GM23248 (cell line): ENCODE measurements at places on chromosomes 1 and 21.

GRCh38 chr21:27406300-27407009 is 439.6 kb upstream of the ADAMTS5 start:
- DNase-seq, result peak; percentile 49

GRCh38 chr1:214551436-214552173 is at the start of gene PTPN14:
PTPN14 (minus strand) TSS chr1:214551602; CDS start chr1:214464803, 86,799 bp downstream.
- peak; percentile 98 for DNase-seq

- DNase-seq, result peak; percentile 98
These were observed 8.9 kb downstream of the MRTO4 start for GRCh38 chr1:19260211-19261138.

- DNase-seq, result no peak
These were observed 846 bp downstream of the HMGB4 start for GRCh38 chr1:33864460-33865389.

DNA sequence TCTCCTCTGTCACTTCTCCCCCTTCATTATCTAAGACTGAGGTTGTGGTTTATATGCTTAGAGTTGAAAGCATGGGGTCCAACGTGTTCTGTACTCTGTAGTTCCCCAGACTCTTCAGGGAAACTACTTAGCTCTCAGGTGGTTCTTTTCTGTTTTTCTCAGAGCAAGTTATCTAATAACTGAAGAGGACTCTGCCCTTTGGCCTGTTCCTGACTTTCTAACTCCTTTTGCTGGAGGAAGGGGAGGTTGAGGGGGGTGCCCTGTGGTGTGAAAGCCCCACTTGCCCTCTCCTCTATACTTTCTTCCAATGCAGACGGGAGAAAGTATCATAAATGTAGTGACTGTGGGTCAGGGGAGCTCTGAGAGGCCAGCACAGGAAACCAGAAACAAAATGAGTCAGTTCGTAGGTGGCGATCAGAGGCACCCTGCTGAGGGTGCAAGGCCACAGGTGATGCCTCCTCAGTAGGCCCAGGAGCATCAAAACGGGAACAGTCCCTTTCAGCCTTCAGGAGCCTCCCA is 5.0 kb downstream of the SLC25A44 start:
- DNase-seq, result no peak

DNA sequence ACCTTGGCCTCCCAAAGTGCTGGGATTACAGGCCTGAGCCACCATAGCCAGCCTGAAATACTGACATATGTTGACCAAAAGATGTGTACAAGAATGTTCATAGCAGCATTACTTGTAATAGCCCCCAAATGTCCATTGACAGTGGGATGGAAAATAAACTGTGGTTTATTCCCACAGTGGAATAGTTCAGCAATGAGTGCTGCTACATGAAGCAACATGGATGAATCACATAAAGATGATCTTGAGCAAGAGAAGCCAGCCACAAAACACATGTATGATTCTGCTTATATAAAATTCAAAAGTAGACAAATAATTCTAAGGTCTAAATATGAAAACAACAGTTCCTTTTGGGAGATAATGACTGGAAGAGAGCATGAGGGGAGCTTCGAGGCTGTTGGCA is 9.1 kb upstream of the CREG1 start:
- peak; percentile 78 for DNase-seq

GRCh38 chr1:235878082-235878811 is 11.5 kb upstream of the LYST start:
- no peak for DNase-seq

GRCh38 chr1:151693057-151693651 is 23.4 kb downstream of the CELF3 start:
- peak; percentile 65 for DNase-seq

GRCh38 chr1:159120317-159120716 is 43.8 kb upstream of the AIM2 start:
- no peak for DNase-seq

- DNase-seq, result peak; percentile 14
These were observed 83.3 kb downstream of the ETS2 start for GRCh38 chr21:38888991-38889561.

DNA sequence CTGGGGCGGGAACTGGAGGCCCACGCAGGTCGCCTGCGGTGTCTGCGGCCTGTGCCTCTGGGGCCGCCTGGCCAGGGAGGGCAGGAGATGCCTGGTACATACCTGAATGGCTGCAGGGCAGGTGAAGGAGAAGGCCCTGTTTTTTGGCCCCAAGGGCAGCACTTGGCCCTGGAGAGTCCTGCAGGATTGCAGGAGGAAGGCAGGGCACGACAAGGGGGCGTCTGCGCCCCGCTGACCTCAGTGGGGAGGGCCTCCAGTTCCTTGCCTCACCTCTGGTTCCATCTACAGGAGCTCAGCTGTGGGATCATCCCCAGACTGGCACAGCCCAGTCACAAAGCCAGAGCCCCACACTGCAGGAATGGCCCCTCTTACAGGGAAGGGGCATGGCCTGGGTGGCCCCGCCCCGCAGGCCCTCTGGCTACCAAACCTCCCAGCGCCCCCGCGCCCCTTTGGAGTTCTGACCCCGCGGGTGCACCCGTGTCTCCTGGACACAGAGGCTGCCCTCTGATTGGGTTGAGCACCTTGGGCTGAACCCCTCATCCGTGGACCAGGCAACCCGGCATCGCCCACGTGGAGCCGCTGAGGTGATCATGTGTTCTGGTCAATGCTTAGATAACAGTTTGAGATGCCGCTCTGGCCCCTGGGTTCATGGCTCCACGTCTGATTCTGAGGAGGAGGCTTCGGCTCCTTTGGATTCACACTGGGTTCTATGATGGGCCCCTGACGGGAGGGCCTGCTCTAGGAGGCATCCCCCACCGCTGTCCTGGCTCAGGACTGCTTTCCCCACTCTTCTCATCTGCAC is 1.3 kb upstream of the PEX10 start:
- DNase-seq, result no peak

DNA sequence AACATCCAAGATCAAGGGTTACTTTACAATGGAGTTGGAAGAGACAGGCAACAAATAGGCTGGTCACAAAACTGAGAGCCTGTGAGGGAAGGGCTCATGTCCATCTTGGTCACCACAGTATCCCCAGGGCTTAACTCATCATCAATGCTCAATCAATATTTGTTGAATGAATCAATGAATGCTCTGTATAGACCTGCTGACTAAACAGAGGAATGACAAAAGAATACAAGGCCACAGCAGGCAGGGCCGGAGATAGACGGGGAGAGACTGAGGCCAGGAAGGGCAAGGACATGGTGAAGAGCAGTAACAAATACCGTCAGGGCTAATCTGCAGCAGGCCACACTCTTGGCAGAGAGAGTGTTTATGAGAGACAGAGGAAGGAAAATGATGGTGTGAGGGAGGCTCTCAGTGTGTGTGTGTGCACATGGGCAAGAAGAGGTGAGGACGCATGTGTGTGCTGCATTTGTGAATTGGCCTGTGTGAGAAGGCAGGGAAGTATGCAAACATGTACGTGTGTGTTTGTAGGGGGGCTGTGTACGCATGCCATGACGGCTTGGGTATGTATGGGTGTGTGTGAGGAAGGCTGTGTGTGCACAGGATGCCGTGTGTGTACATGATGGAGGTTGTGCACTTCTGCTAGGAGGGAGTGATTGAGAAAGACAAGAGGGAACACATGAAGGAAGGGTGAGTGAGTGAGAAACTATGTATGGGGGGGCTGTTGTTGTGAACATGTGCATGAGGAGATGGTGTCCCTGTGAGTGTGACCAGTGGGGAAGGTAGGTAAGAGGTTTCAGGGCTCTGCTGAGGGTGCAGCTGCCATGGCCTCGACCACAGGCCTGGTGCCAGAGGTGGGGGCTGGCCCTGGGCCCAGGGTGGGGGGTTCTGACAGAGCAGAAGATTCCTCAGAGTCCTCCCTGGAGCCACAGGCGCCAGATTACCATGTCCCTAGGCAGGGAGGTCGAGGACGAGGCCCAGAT is 15.4 kb downstream of the AHDC1 start:
- peak; percentile 75 for DNase-seq

GRCh38 chr1:44031252-44032169 is at the start of gene SLC6A9:
SLC6A9 (minus strand) TSS chr1:44031462; CDS start chr1:44024277, 7,185 bp downstream.
- DNase-seq, result peak; percentile 71

- no peak for DNase-seq
These were observed 88.5 kb upstream of the SOD1 start for GRCh38 chr21:31570824-31571566.

DNA sequence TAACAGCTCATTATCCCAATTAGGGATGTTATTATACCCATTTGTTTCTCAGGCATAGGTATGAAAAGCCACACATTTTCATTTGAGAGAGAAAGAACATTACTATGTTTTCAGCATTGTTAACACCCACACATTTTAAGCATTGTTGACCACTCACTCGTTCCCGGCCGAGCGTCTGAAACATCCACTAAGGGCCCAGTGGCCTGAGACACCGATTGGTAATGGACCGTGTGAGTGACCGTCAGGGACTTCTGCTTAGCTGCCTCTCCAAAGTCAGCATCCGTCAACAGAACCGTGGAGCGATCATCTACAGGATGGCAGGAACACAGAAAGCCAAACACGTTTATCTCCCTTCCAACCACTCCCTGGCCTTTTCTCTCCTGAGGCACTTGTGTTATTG is 184.6 kb downstream of the PCP4 start:
- DNase-seq, result no peak

GRCh38 chr1:178541829-178542553 is 29.1 kb downstream of the TEX35 start:
- peak; percentile 48 for DNase-seq

DNA sequence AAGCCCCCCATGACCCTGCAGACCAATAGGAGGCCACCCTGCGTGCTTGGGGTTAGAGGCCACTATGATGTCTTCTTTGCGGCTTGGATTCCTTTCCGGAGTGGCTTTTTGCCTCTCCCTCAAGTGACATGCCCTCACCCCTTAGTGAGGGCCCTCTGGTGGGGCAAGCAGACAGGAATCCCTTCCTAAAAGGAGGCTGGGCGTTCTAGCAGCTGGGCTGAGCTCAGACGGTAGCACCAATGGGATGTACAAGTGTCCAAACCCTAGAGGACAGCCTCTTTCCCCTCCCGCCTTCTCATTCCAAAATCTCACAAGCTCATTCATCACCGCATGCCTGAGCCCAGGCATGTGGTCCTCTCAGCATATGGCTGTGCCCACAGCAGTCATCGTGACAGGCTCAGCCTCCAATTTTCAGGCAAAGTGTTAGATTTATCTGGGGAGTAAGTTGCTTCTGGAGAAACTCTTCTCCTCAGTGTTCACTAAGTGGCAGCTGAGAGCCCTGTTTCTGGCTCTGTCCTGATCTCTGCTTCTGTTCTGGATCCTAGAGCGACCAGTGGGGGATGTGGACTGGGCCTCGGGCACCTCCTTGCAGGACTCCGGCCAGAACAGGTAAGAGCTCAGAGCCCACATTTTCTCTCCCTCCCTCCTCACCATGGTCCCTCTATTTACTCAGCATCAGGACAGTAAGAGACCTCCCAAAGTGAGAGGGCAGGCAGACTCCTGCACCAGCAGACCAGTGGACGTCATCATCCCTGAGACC is 4.8 kb downstream of the KIAA1614 start:
- peak; percentile 61 for DNase-seq

GRCh38 chr1:92411511-92411910 is 75.2 kb downstream of the GFI1 start:
- peak; percentile 78 for DNase-seq

DNA sequence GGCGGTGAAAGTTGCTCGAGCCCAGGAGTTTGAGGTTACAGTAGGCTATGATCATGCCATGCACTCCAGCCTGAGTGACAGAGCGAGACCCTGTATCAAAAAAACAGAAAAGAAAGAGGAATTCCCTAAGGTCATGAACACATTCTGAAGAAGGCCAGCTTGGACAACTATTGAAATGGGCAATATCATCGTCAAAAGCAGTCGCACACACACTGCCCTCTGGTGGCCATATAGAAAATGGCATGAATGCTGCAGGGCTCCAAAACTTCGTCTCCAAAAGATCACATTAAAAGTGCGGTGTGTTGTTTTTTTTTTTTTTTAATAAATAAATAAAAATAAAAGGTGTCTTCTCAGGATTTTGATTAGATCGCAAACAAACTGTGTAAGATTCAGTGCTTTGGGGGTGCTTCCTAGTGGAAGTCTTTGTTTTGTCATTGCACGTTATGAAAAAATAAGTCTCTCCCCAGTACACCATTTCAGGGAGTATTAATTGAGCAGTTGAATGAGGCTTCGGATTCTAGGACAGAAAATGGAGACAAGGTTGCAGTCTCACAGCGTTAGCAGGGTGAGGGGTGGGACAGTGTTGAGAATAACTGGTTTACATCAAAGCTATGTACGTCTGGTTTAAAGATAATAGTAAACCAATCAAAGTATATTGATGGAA is 87.5 kb upstream of the FMN2 start:
- peak; percentile 40 for DNase-seq

- no peak for DNase-seq
These were observed 186.0 kb upstream of the AJAP1 start for GRCh38 chr1:4468386-4468785.

DNA sequence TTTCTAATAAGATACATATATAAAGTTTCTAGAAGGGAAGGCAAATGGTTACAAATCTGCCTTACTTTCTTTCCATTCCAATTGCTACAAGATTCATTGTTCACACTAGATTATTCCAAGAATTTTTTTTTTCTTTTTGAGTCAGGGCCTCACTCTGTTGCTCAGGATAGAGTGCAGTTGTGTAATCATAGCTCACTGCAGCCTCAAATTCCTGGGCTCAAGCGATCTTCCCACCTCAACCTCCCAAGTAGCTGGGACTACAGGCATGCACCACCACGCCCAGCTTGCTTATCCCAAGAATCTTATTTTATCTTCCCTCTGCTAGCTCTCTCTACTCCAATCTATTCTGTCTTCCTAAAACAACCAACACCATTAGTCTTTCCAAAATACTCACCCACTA is 81.8 kb downstream of the KIAA0319L start:
- DNase-seq, result no peak

DNA sequence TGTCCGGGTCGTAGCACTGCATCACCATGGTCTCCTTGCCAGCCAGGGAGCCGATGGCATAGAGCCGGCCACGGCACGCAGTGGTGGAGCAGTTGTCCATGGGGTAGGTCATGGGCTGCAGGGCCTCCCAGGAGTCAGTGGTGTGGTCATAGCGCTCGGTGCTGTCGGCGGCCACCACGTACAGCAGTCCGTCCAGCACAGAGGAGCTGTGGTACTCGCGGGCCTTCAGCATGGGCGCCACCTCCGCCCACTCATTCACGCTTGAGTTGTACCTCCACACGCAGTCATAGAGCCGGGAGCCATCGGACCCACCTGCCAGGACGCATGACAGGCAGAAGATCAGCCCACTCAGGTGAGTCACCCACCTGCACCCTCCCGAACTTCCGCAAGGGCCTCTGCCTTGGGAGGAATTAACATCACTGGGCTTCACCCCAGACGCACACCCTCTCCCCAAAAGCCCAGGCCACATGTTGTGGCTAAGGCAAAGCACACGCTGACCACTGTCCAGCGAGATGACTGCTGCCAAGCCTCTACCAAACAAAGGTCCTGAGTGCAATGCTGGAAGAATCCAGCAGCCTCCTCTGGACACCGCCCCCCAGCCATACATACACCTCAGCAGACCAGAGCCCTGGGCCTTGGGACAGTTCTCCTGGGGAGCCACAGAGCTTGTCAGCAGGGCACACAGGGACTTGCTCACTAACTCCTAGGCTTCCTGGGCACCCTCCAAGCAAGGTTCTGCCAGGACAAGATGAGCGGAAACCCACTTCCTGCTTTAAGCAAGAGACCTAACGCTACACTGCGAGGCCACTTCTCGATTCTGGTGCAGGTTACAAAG is 3.3 kb downstream of the KLHL21 start:
- DNase-seq, result peak; percentile 48
